ENCODE measurements at places on chromosomes 6 and 20.

- no peak for DNase-seq
Observed at GRCh38 chr20:18634501-18634900, 46.6 kb downstream of the DTD1 start.

GRCh38 chr6:146803601-146804000, 204.8 kb downstream of the ADGB start:
- DNase-seq = no peak

DNA sequence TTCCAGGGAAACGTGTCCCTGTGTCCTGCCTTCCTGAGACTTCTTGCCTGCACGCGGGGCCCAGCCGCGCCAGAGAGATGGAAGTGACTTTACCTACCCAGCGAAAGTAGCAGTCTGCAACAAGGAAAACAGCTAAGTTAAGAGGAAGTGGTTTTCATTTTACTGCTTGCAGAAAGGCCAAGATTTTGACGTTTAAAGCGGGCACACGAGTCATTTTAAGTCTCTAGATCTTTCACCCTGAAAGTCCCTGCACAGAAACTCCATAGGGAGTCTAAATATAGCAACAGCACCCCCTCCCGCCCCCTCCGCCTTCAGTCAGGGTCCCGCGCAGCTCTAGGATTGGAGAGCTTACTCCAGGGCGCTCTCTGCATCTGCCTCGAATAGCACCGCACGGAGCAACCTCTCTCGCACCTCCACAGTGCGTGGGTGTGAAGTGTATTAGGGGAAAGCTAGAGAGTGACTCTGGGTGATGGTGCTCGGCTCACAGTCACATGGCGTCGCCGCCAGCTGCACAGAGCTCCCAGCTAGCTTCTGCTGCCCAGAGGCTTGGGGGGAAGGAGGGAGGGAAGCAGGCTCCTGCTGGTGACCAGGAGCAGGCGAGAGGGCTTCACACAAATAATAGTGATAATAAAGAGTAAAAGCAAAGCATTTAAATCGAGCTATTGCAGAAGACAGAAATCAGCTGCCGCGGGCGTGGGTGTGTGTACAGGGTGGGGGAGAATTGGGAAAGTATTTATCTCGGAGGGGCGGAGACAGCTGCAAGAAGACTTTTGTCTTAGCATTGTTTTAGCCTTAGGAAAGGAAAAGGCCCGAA, 1.8 kb upstream of the KCNQ5 start:
- no peak for DNase-seq

DNA sequence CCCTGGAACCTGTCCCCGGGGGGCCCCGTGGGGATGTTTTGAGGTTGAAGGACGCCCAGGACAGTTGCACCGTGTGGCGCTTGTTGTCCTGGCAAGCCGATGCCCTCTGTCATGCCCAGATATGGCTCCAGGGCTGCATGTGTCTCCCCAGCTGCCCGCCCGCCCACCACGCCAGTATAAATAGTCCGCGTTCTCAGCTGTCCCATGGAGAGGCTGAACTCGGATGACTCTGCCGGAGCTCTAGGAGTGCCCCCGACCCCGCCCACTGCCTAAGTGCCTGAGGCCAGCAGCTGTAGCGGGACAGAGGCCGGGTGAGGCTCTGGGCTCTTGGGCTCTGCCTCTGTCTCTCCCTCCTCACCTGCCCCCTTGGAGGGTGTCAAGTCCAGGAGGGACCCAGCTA, 83.0 kb upstream of the GATA5 start:
- DNase-seq = no peak

DNA sequence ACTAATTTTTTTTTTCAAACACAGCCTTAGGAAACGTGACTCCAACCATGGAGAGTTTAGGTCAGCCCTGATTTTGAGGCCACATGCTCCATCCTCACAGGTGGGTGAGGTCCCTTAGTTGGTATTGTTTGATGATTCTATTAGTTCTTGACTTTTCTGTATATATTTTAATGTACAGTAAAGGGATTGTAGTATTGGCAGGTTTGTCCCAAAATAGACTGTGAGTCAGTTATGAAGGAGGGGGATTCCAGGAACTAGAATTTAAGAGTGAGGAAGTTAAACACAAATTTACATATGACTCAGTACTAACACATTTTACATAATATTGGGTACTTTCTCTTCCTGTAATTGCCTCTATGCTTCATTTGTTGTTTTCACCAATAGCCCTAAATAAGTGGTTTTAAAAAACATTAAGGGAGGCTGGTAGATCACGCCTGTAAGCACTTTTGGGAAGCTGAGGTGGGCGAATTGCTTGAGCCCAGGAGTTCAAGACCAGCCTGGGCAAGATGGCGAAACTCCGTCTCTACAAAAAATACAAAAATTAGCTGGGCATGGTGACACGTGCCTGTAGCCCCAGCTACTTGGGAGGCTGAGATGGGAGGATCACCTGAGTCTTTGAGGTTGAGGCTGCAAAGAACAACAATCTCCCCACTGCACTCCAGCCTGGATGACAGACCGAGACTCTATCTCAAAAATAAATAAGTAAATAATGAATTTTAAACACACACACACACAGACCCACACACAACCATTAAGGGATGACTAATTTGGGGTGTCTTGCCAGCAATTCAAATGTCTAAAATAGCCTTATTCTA, 81.8 kb downstream of the SGK1 start:
- DNase-seq = no peak

DNA sequence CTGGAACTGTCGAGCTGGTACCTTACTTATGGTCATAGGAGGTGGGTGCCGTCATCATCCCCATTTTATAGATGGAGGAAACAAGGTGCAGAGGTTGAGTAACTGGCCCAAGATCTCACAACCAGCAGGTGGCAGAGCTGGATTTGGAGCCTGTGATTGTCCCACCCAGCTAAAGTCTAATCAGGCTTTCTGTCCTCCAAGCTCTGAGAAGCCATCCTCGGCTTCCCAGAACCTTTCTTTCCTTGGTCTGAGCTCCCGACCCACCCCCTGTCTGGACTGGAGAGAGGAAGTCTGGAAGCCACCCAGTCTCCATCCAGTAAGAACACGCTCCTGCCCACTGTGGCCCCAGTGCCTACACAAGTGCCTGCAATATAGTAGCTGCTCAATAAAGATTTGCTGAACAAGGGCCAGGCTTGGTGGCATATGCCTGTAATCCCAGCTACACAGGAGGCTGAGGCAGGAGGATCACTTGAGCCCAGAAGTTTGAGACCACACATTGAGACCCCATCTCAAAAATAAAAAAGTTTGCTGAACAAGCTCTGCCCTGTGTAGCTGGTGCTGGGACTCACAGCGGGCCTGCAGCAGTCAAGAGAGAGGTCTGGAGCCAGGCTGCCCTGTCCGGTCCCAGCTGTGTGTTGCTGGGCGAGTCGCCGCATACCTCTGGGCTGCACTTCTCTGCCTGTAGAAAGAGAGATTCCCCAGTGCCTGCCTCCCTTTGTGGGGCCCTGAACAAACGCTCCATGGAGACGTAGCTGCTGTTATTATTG, 32.5 kb upstream of the DLGAP4 start:
- DNase-seq = no peak

- DNase-seq = no peak
Observed at GRCh38 chr6:996271-996852, 303.4 kb upstream of the EXOC2 start.

- DNase-seq = no peak
Observed at GRCh38 chr6:157994125-157994795, 12.6 kb downstream of the SYNJ2 start.

DNA sequence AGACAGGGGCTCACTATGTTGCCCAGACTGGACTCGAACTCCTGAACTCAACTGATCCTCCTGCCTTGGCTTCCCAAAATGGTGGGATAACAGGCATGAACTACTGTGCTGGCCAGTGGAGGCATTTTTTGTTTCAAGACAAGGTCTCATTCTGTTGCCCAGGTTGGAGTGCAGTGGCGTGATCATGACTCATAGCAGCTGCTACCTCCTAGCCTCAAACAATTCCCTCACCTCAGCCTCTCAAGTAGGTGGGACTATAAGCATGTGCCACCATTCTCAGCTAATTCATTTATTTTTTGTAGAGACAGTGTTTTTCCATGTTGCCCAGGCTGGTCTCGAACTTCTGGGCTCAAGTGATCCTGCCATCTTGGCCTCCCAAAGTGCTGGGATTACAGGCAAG, 17.2 kb downstream of the ENPP3 start:
- DNase-seq = no peak

- no peak for DNase-seq
Observed at GRCh38 chr20:11769825-11770224, 147.9 kb upstream of the BTBD3 start.

DNA sequence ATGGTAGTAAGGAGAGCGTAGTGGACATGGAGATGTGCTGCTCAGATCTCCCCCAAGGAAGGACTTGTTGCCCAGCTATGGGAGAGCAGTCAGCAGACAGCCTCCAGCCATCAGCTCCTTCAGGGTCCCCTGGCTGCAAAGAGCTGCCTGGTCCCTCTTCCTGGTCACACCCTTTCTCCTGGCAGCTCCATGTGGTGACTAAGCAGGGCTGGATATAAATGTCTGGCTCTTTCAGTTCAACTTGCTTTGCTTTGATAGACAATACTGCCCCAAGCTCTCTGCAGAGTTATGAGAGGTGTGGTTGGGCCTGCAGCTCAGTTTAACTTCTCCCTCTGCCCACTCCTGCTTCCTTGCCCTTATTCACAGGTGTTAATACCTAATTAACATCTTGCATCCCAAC, 64.1 kb upstream of the DDR1 start:
- no peak for DNase-seq

DNA sequence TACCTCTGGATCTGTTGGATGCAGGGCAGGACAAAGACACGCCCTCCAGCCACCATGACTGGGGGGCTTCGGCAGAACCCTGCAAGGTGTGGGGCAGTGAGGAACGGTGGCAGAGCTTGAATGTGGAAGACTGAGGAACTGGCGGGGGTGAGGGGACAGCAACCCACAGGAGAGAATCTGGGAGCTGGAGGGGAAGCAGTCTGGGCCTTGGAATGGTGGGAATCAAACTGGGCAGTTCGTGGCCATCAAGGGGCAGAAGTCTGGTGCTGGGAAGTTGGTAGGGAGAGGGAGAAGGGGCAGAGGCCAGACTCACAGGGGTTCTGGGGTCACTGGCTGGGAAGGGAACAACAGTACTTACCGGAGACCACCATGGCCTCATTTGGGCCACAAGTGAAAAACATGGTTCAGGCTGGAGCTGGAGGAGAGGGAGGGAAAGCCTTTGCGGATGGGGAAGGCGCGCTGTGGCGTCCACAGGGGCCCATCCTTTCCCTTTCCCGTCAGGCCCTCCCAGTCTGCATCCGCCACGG, 635 bp downstream of the FLOT1 start:
- no peak for DNase-seq

DNA sequence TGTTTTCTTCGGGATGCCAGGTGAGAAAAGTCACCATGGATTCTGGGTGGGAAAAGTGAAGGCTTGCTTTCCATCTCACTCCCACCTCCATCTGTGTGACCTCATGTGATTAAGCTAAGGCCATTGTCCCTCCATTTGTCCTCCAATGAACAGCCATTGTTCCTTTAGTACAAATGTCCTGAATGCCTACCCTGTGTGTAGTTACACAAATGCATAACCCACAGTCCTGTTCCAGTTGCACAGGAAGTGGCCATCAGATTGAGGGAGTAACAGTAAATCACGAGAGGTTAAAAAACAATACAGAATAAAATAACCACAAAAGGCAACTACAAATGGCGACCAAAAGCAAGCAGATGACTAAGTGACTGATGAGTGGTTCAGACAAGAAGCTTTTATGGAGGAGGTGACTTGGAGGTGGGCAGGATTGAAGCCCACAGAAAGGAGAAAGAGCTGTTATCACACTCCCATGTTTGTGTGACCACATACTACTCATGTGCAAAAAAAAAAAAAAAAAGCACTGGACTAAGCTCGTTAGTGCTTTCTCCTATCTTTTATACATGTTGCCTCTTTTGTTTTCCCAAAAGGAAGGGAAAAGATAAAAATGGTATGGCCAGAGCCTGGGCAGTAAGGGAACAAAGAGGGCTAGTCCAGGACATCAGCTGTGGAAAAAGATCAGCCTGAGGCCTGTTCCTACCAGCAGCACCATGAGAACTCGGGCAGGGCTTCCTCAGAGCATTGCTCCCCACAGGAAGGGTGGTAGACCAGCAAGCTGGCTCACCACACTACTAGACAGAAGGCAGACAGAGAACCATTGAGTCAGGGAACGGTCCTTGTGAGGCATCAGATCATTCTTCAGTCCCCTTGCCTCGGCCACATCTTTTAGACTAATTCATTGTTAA, 111.0 kb downstream of the TFAP2A start:
- DNase-seq = no peak

GRCh38 chr6:87099472-87099871, 4.6 kb upstream of the CGA start:
- DNase-seq = no peak

DNA sequence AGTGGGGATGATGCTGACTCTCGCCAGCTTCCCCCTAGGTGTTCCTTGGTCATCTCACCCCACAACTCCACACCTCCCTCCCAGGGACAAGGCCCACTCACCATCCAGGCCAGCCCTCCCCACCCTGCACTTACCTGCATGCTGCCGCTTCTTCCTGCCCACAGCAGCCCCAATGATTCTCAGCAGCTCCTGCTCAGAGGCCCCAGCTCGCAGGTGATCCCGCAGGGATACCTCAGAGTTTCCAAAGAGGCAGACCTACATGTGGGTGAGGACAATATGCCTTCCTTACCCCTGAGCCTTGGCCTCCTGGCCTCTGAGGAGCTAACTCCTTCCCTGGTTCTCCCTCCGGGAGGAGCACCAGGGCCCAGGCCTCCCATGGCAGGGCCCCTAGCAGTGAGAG, 24.6 kb downstream of the MOCS1 start:
- no peak for DNase-seq

- DNase-seq = no peak
Observed at GRCh38 chr6:104956731-104957294, at the start of gene LIN28B. LIN28B (plus strand) TSS chr6:104957107; CDS start chr6:104957251, 144 bp downstream.

DNA sequence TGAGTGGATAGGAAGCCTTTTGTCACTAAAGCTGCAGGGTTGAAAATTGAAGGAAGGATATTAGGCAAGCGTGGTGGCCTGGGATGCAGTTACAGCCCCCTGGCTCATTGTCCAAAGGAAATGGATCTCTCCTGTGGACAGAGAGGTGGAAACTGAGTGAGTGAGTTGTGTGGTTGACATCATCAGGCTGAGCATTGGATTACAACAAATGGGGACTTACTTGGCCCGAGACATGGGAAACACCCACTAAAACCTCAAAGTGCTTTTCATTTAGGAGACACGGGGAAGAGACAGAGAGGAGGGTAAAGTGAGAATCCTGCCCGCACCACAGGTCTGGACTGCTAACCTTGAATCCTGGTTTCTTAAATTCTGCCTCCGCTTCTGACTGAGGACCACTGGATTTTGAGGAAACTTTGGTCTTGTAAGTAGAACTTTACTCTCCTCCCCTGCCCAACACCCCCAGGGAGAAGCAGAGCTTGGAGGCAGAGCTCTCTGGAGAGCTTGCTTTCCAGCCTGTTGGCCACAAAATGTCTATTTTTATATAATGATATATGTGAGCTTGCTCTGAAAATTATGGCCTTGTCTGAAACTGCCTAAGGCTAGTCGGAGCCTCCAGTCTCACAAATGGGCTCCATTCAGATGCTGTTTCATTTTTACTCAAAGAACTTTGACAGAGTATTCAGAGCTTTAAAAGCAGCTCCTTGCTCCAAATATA, at the start of gene PKIG:
TSS of gene PKIG (plus strand) at position 269 of the 715 bp plus-strand sequence. CDS start 31,978 bp downstream, outside the sequence.
- no peak for DNase-seq

- DNase-seq = no peak
Observed at GRCh38 chr6:116884530-116884929, 7.5 kb downstream of the RFX6 start.

All from NCI-H1417 treated with DMSO at 0.1 percent for 48 hours (cell line).